ENCODE measurements at places on chromosomes 3 and 15. TPM values are rescaled to one million over a fixed set of nuclear protein-coding genes. Genes with fewer than 3 reads are reported as not detected.

Gene POPDC2
- 0.94 TPM for total RNA-seq

Gene PCCB
- 44.5 TPM for total RNA-seq

- no peak for DNase-seq
Observed at GRCh38 chr15:58432401-58432800, 610 bp downstream of the LIPC start.

DNA sequence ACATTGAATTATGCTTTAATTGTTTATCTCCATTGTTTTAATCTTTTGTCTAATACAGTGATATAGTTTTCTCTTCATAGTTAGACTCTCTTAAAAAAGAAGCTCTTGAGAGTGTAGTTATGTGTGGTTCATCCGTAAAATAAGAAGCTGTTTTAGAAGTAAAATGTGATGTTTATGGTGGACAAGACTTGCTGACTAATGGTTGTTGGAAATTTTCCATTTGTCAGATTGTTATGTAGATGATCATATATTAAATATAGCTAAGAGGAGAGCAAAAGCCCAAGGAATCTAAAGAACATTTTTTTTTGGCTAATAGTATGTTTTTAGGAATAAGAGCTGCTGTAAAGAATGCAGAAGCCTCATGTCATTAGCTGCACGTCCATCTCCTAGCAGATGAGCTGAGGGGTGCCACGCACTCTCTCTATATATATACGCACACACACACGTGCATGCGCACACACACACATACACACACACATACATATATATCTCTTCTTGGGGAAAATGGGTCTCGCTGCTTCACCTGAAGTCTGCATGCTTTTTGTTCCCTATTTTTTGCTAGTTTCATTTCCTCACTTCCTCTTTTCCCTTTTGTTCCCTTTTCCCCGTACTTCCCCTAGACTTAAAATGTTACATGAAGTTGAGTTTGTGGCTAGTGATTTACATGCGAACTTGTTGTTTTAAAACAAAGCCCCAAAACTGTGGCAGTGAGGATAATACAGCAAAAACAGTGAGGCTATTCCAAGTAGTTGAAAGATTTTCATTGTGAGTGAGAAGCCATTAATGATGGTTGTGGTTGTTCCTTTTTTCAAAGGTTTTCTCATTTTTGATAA lies 107.8 kb downstream of the MBNL1 start:
- DNase-seq, result no peak

DNA sequence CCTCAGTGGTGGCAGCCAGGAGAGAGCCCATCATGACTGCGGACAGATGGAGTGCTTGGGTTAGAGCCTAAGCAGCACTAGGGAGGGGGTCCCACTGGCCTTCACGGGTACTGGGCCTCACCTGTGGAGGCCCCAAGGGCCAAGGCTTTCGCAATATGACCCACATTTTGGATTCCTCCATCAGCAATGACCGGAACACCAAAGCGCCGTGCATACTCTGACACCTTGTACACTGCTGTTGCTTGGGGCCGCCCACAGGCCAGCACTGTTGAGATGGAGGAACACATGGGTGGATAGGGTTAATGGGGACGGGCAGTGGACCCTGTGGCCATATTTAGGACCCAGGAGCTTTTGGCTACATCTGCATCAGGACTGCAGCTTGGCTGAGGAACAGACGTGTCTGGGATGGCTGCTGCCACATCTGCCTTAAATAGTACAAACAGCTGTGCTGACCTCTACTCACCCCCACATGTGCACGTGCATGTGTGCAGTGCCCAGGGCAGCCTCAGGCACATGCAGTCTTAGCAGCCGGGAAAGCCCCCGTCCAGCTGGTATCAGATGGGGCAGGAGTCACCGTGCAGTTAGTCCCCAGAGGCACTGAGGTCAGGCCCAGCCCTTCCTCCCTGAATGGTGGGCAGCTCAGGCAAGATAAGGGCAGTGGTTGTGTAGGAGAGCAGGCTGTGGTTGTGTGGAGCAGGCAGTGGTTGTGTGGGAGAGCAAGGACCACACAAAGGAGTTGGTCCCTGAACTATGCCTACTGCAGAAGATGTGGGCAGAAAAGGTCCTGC lies 3.3 kb downstream of the NDUFAF3 start:
- DNase-seq, result no peak

- no peak for DNase-seq
Observed at GRCh38 chr3:123595396-123596180, 10.7 kb upstream of the HACD2 start.

DNA sequence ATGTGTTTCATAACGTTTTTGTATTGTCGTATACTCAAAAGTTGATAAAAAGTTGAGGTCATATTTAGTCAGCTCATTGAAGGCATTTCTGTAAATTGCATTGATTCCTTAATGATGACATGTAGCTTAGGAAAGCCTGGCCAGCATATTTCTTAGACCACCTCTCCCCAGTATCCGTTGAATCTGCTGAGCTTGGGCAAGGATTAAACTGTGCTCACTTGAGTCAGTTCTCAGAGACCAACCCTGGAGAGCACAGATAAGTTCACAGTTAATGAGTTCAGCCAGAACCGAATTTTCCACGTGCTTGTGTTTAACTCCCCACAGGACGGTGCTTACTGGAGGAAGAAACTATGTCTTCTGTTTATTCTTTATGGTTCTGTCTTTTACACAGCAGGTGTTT lies 132.7 kb downstream of the SLC25A26 start:
- no peak for DNase-seq

DNA sequence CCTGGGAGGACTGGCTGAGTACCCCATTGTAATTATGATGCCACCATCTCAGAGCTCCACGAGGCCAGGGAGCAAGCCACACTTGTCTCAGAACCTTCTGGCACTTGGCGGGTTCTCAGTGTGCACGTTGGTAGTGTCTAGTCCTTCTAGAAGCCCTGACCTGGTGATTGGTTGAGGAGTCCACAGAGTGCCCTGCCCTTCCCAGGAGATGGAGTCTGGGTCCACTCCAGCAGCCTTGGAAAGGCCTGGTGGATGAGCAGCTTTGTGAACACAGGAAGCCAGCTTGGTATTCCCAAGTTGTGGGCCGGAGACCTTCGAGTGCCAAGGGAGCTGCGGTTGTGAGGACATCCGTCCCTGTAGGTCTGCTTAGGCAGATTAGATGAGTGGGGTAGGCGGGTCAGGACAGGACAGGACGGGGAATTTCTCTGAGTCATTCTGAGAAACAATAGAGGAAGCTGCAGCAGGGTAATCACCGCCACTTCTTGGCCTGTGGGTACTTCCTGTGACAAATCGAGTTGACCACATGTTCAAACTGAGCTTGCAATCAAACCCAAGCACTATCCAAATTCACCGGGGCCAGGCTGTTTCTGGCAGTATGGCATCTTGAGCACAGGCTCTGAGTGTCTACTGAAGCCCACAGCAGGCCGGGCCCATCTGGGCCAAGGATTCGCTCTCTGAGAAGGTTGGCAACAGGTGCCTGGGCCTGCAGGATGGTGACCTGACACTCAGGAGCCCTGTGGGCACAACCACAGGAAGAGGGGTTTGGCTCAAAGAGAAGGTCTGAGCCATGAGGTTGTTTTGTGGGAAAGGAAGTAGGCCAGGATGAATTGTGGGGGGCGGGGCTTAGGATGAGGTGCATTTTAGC lies 71.5 kb upstream of the PLXNA1 start:
- peak; percentile 76 for DNase-seq

DNA sequence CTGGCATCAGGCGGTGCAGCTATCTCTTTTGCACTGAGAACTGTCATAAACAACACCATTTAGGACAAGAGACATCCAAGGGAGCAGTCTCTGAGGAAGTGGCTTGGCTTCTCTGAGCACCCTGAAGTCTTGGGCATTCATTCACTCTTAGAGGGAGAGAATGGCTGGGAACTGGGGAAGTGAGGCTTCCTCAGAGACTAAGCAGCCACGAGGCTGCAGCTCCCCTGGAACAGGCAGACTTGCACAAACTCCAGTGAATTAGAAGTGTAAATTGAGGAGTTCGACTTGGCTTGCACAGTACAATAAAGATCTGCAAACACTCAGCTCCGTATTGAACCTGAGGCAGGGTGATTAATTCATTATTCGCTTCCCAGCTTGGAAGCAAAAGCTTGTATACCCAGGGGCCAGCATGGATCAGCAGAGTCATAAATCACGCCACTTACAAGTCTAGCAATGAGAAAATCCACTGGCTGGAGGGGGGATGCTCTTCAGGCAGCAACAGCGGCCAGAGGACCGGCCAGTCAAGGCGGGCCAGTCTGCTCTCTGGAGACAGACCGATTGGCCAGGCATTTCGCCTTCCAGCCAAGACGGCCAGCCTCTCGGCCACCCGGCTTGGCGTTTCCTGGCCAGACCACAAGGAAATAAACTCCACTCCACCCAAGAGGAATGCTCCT lies 118.8 kb upstream of the ADPGK start:
- DNase-seq, result no peak

DNA sequence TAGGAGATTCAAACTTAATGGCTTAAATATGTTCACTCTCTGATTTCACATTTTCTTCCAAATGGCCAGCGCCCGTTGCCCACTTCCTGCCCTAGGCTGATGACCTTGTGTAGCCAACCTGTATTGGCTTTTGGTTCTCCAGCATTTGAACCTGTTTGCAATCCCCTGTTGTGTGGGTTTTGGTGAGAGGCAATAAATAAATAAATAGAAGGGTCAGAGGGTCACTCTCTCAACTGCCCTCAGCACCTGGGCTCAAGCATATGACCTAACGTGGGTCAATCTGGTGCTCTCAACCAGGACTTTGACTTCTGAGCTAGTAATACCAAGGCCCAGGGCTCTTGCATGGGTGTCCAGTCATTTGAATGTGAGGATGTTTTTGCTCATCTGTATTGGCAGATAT lies 1.8 kb upstream of the SRP14 start:
- no peak for DNase-seq

- DNase-seq, result no peak
Observed at GRCh38 chr15:55234800-55235104, 38.0 kb upstream of the RSL24D1 start.

DNA sequence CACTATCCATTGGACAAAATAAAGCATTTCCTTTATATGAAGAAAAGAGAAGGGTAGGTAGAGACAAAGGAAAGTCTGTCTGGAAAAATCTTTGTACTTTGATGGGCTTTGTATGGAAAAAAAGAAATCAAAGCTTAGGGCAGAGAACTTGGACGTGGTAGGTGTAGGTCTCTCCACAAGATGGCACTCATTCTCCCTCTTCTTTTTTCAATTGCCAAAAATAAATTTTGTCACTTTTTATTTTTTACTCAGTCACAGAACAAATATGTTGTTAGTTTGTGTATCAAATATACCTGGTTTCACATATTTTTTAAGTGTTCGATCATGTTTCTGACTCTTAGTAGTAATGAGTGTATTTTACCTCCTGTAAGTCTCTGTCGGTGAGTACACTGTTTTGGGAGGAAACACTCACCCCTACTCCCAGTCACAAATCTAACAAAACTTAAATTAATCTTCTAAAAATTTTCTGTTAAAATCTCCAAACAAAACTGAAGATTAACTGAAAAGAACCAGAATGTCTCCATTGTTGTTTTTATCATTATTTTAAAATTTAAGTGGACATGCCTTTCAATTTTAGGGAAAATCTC lies 415.8 kb upstream of the GOLIM4 start:
- no peak for DNase-seq

Gene SLC9C1
- 0.37 TPM for total RNA-seq

Gene ADGRG7
- total RNA-seq, result not detected

- DNase-seq, result no peak
Observed at GRCh38 chr3:114418107-114418506, 124.3 kb downstream of the TIGIT start.

Gene IL17RE
- total RNA-seq, result 0.78 TPM

DNA sequence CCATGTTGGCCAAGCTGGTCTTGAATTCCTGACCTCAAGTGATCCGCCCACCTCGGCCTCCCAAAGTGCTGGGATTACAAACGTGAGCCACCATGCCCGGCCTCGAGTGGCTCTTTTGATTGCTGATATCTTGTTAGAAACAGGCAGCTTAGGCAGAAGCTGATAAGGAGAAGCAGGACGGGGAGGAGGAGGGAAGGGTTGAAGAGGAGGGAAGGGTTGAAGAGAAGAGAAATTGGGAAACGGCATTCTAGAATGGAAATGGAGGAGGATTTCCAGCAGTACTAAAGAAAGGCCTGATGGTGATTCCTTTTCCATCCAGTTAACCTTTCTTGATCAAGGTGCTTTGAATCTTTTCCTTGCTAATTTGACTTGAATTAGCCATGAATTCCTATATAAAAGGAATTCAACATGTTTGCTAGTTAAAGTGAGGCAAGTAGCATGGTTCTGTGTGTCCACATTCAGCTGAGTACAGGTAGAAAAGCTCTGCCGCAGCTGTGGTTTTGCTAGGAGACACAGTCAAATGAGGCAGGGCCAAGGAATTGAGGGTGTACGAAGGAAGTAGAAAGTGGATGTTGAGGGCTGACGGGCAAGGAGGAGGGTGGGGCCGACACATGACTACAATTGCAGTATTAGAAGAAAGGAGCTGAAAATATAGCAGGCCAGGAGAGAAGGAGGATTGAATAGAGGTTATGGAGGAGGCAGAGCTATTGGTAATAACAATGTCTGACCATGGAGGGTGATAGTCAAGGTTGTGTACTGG lies 27.2 kb upstream of the ATP1B3 start:
- no peak for DNase-seq

DNA sequence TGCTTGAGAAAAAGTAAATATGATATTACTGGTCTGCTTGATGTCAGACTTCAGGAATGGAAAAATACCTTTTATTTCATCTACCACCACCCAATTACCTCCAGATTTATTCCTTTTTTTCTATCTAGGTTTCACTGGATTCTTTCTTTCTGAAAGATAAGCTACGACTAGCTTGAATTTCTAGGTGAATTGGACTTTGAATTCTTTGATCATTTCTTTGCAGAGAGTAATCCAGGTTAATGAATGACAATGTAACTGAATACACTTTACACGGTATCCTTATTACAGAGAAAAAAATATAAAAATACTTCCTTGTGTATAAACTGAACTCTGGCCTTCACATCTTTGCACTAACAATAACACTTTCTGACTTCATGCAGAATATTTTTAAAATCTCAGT lies 59.5 kb upstream of the TRPC1 start:
- DNase-seq, result no peak

- no peak for DNase-seq
Observed at GRCh38 chr3:142693136-142693853, 30.5 kb upstream of the TRPC1 start.

DNA sequence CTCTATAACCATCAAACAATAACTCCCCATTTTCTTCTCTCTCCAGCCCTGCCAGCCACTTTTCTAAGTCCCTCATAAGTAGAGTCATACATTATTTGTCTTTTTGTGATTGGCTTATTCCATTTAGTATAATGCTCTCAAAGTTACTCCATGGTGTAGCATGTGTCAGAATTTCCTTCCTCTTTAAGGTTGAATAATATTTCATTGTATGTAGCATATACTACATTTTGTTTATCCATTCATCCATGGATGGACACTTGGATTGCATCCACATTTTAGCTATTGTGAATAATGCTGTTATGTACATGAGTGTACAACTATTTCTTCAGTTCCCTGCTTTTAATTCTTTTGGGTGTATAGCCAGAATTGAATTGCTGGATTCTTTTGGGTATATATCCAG lies 138.4 kb downstream of the ATG7 start:
- no peak for DNase-seq

Data from activated T-helper 2 cell treated with anti-CD3 and anti-CD28 coated beads, Interferon-gamma antibody, Interleukin-2, Interleukin-4, amounts not matched to agents 10 μg/mL and 5 μg/mL and 100 μg/mL, durations not matched to agents 14 hours and 24 hours and 36 hours (primary cell).